ENCODE measurements at places on chromosomes 7 and 10. TPM values are rescaled to one million over a fixed set of nuclear protein-coding genes. Genes with fewer than 3 reads are reported as not detected.

Gene CH25H
- total RNA-seq: not detected

Gene MAT1A
- total RNA-seq: not detected

Gene HABP2
- total RNA-seq: 0.72 TPM

Gene INSYN2A
- total RNA-seq: not detected

Gene MYOF
- total RNA-seq: 67.0 TPM

Gene COL13A1
- total RNA-seq: not detected

Gene OR2A42
- not detected for total RNA-seq

Gene GIMAP1
- not detected for total RNA-seq

Gene PRF1
- not detected for total RNA-seq

Gene SOSTDC1
- total RNA-seq: 0.26 TPM

Gene VSIR
- total RNA-seq: 11.7 TPM

Gene GARIN1A
- not detected for total RNA-seq

Gene WDR11
- 22.2 TPM for total RNA-seq

Gene PIP
- not detected for total RNA-seq

Gene LMOD2
- total RNA-seq: not detected

Gene CHCHD3
- total RNA-seq: 124 TPM

Gene RHOBTB1
- 26.7 TPM for total RNA-seq

Gene NUPR2
- total RNA-seq: not detected

Gene ADAM12
- total RNA-seq: 14.0 TPM

Gene GPR146
- total RNA-seq: 12.2 TPM

Gene IGFBP3
- 370 TPM for total RNA-seq

Gene CPXM2
- not detected for total RNA-seq

Gene LIPM
- total RNA-seq: not detected

Gene OPN4
- total RNA-seq: 0.17 TPM

Gene AOC1
- total RNA-seq: not detected

Gene VDAC2
- total RNA-seq: 221 TPM

Gene AEBP1
- total RNA-seq: not detected

Gene ELN
- total RNA-seq: not detected

Gene LAMB1
- total RNA-seq: 127 TPM

Gene SH2B2
- total RNA-seq: 16.5 TPM

Gene SLC39A12
- total RNA-seq: not detected

Gene ING3
- 13.2 TPM for total RNA-seq

Gene SPDYE2
- not detected for total RNA-seq

Measured in Caki2 (cell line).